ENCODE measurements at places on chromosomes 5 and 9.

DNA sequence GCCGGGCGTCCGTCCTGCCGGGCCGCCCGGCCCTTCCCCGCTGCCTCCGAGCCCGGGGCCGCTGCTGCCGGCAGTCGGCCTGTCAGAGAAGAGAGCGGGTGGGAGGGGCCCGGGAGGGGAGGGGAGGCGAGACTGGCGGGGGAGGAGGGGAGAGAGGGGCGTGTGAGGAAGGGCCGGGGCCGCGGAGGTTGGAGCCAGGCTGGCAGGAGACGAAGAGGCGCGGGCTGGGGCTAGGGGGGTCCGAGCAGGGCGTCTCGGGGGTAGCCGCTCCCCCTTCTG is 570 bp downstream of the CREBRF start:
- DNase-seq = no peak

- peak; percentile 1 for DNase-seq
Measured at GRCh38 chr9:91847581-91848091, 102.4 kb downstream of the ROR2 start.

DNA sequence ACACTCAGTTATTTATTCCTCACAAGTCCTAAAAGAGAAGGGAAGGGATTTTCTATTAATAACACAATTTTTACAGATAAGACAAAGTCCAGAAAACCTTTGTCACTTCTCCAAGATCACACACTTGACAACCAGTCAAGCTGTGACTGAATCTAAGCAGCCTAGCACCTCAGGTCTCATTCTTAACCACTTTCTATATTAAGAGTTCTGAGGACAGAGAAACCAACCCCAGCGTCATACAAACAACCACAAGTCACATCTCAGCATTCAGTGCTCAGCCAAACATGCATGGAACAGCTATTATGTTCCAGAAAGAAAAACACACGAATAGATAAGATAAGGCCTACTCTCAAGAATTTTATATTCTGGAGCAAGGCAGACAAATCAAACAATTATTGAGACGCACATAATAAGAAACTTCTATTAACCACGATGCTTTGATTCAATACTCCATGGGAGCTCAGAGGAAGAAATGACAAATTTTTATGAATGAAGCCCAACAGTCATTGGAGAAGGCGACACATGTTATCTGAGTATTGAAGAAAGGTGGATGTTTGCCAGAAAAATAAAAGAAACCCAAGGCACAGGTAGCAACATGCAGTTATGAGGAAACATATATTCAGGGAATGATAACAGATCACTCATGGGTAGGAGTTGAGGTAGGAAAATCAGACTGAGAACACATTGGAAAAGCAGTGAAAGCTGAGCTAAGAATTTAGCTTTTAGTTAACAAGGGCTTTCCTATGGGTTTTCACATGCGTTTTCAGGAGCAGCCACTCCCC is 113.1 kb downstream of the HTR4 start:
- DNase-seq = no peak

DNA sequence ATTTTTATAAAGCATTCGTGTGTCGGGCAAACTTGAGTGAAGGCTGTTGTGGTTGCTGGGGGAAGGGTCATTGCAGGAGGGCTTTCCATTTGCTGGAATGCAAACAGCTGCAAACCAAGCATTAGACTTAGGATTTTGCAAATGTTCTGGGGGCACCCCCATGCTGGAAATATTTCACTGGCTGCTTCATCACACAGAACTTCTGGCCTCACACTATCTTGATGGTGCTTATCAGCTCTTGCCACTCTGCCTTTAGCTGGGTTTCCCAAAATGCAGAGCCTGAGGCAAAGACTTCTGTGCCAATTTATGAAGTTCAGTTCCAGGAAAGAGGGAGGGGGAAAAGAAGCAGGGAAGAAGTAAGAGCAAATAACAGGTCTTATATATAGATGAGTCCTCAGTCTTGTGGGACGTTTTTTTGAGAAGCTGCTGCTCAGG is 8.6 kb upstream of the COL15A1 start:
- DNase-seq = no peak

DNA sequence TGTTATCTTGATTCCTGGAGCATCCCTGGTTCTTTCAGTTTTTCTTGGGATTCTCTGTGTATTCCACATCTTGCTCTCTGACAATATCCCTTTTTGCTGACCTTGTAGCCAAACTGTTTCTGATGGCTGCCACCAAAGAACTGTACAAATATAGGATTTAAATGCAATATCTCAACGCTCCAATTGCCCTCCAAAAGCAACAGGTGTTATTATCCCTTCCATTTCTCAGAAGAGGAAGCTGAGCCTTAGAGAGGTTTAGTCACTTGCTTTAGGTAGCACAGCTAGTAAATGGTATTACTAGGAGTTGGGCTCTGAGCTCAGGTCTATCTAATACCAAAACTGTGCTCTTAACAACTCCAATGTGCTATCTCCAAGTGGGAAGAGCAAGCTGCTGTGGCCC is 24.2 kb upstream of the HAND1 start:
- DNase-seq = no peak

- DNase-seq = no peak
Measured at GRCh38 chr5:13860146-13860545, 84.3 kb downstream of the DNAH5 start.

GRCh38 chr5:1471240-1471853 is 26.1 kb upstream of the SLC6A3 start:
- no peak for DNase-seq

DNA sequence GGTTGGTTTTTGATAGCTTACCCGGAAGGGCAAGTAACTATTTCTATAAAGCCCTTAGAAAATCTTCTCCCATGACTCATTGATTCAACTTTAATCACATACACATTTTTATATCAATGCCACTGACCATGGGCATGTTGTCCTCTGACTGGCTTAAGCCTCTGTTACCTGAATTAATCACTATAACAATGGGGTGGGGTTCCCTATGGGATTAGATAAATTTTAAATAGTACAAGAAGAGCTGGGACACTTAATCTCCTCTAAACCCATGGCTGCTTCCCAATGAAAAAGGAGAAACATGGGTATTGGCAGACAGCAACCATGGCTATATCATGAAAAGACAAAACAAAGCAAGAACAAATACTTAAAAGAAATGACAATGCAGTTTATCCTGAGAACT is 636.2 kb downstream of the BRINP1 start:
- no peak for DNase-seq

DNA sequence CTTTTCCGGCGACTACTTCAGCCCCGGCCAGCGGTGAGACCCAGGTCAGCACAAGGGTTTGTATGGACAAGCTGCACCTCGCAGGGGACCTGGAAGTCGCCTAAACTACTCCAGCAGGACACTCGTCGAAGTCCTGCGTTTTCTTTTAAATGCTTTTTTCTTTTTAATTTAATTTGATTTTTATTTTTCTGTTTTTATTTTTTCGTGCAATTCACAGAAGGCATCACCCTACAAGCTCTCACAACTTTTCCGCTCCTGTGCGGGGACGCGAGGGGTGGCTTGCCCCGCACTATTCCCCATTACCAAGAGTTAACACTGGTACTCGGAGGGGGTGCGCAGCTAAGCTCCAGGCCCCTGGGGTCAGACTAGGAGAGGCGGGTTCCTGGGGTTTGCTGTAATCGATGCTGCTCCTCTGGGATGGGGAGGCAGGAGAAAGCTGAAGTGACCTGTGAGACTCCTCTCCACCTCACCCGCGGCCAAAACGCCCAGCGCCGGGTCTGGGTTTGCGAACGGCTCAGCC is 1.3 kb downstream of the EDIL3 start:
- no peak for DNase-seq

GRCh38 chr5:173053041-173053440 is 3.1 kb upstream of the CREBRF start:
- DNase-seq = no peak

DNA sequence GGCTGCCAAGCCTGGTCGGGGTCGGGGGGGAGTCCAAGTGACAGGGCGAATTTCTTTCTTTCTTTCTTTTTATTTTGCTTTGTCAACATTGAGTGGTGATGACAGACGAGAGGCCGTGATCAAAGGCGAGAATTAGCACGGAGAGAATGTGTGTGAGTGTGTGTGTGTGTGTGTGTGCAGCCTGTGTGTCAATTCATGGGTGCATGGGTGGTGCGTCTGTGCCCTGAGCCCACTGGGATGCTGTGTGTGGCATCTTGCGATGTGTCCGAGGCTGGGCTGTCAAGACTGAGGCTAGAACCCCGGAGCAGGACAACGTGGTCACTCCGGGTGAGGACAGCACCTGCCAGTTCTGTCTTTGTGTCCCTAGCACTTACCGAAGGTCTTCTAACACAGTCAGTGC is 4.7 kb upstream of the FIBCD1 start:
- no peak for DNase-seq

GRCh38 chr9:134987906-134988700 is 70.4 kb upstream of the FCN1 start:
- DNase-seq = no peak

DNA sequence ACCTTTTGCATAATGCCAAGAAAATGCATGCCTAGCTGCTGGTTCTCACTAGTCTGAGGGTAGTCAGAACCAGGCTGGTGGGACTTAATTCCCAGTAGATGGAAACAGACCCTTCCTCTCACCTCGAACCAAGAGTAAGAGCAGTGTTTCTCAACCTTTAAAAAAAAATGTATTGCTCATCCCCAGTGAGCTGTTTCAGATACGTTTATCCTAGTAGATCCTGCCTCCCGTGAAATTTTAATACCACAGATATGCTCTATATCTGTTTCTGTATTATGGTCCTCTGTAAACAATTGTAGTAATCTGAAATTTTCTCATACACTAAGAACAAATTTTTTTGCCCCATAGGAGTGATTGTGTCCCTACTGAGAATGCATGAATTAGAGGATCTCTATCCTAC is 86.2 kb downstream of the TEK start:
- DNase-seq = no peak

DNA sequence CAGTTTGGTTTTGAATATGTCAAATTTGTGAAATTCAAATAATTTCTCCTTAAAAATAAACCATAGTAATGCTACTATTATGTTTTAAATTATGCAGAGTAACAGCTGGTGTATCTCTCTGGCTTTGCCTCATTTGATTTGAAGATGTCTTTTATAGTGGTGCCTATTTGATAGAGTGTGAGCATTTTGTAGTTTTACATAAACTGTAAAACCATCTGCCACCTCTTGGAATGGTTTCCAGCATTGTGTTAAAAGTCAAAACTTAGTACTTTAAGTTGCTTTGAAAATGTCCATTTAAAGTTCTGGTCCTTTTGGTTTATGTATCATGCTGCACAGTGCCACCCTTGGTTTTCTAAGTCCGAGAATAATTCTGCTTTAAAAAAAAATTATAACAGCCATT is 15.6 kb downstream of the PRDM6 start:
- DNase-seq = no peak

DNA sequence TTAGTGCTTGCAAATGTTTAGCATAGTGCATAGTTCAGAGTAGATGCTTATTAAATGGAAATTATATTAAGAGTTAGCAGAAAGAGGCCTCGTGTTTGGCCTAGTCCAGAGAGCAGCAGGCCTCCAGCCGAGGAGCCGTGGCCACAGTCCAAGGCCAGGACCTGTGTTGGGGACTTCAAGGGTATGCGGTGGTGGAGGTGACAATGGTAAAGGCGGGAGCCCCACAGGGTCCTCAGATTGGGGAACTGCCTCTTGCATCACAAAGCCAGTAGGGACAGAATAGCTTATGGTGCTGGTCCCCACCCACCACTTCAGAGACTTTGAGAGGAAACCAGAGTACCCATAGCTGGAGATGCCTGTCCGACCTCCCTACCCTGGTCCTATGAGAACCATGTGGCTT is 554.6 kb upstream of the RIOK2 start:
- no peak for DNase-seq

DNA sequence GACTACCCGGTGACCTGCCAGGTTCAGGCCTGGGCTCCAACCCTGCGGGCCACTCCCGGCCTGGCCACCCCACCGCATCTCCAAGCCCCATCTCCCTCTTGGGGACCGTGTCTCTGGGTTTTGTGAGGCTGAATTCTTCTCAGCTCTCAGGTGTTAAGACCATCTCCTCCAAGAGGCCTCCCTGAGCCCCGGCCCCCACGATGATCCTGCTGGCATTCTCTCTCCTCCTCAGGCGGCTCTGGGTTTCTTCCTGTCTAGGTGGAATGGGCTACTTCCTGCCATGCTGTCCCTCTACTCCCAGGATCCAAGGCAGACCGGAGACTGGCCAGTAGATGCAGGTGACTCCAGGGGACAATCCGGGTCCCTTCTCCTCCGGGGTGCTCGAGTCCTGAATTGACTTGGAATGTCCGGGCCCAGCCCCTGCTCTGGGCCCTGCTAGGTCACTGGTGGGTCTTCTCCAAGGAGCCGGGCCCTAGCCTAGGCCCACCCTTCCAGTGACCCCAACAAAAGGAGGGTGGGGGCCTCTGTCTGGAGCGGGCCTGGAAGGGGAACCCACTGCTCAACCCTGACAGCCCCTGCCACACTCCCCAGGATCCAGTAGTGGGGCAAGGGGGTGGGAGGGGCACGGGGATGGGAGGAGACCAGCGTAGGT is 219.8 kb downstream of the C9orf50 start:
- DNase-seq = no peak

DNA sequence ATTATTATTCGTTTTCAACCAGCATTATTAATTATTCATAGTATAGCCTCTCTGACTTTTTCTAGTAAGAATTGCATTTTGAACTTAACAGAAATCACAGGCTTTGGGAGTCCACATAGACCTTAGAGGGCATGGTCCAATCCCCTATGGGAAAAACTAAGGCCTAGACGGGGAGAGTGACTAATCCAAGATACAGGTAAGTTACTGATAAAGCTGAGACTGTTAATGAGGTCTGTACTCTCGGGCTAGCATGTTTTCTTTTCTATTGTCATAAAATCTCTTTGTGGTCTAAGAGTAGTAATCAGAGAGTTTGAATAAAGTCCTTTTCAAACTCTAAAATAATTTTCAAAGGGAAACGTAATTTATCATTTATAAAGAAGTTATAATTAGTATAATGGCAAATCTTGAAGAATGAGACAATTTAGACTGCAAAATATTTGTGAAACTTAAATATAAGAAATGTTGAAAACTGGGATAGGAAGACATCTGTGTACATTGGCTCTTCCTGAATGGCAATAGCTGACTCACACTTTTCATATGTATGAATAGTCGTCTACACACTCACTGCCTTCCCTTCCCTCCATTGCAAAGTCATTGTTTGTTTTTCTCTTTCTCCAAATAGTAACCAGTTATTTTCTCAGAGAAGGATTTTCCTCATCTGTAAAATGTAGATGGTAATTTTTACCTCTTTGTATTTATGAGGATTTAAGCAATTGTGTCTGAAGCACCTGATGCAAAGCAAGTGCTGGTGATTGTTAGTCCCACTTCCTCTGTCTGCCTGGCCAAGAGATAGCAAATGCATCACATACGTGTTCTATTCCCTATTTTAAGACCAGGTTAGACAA is 207.9 kb upstream of the CD180 start:
- DNase-seq = no peak

DNA sequence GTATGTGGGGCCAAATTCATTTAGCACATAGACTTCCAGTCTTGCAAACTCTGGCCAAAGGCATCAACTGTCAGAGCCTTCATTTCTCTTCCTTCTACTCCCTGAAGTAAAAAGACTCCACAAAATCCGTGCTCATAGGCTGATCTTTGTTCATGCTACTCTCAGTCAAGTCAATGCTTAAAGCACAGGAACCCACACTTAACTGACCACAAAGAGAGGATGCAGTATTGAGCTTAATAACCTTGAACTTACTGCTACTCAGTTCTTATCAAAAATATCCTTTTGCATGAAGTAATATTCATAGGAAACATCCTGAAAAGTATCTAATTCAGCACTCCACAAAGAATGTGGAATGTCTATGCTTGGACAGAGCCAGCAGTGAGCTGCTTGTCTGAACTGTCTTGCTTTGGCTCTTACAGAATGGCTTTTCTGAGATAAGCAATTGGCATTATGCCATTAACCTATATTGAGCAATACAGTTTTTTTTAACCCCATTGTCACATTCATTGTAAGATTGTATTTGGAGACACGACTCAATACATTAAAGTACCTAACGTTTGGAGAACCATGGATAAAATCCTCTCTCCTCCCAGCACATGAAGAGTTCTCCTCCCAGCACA is 21.7 kb downstream of the LPAR1 start:
- no peak for DNase-seq
